ENCODE measurements at places on chromosomes 7 and 10.

- no peak for DNase-seq
Measured at GRCh38 chr7:55558962-55559920, 13.1 kb downstream of the VOPP1 start.

DNA sequence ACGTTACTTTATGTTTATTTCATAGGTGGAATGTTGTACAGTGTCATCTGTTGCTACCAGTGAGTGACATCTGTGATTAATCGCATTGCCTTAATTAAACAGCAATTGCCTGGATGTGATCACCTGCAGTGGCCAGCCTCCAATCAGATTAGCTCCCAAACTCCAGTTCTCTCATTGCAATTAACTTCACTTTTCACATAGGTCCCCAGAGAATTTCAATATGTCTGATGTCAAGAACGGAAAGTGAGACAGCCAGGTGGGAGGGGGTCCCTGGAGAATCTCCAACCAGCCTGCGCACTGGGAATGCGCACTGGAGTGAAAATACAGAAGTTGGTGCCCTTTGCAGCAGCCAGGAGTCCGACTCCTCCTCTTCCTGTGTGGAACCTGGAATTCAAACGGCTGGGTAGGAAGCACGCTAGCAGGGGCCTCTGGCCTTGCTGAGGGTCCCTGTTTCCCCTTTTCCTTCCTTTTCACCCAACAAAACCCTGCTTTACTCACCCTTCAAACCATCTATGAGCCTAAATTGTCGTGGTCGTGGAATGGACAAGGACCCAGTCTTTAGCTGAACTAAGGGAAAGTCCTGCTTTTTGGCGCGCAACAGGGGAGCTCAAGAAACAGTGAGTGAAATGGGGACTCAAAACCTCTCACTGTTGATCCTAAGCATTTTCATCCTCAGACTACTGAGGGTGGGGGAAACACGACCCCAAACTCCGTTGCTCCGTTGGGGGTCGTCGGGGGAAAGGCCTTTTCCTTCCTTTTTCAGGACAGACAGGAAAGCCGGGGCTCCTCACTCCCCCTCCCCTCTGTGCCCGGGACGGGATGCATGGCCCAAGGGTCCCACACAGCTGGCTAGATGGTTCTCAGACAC lies 1355.5 kb upstream of the LRRTM3 start:
- no peak for DNase-seq

- DNase-seq = no peak
Measured at GRCh38 chr10:22319547-22319979, 1.3 kb upstream of the BMI1 start.

DNA sequence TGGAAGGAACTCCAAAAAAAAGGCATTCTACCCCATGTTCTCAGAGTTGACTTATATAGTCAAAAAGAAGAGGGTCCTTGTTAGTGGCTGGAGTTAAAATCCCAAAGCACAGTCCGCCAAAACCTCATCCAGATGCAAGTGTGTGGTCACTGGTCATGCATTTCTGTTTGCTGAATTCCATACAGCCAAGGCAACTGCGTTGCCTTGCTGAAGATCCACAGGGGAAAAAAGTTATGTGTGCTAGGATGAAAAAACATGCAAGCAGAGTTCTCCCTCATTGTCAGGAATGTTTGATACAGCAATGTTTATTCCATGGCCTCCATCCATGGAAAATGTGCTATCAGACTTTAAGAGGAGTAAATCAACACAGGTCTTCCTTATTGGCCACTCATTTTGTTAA lies 213.1 kb downstream of the CREB5 start:
- DNase-seq = no peak

GRCh38 chr7:3649250-3649649 lies 348.2 kb downstream of the SDK1 start:
- no peak for DNase-seq

GRCh38 chr7:127245002-127245401 lies 7.7 kb downstream of the GRM8 start:
- no peak for DNase-seq

- no peak for DNase-seq
Measured at GRCh38 chr7:78900806-78901205, 552.7 kb downstream of the MAGI2 start.

GRCh38 chr7:20151708-20152456 lies 65.3 kb downstream of the MACC1 start:
- no peak for DNase-seq

GRCh38 chr10:102147561-102147960 lies 4.6 kb upstream of the NOLC1 start:
- no peak for DNase-seq
